ENCODE measurements at places on chromosomes 1 and 21.

DNA sequence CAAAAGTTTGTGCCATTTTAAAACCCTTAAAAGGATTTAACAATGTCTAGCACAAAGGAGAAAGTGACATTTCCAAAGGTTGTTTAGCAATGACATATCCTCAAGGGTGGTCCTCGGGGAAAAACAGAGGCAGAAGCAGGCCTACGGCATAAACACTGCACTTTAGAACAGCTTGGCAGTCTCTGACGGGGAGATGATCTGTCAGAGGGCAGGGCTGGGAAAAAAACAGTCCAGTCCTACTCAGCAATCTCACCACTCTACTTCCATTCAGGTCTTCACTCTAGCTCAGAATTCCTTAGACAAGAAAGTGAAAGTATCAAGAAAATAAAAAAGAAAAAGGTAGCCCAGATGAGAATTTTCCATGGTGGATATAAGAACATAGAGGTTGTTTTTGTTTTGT is 4.1 kb downstream of the CRYZ start:
- DNase-seq = peak; percentile 56

GRCh38 chr1:45669379-45669778 is 17.0 kb downstream of the GPBP1L1 start:
- DNase-seq = no peak

GRCh38 chr1:197618061-197618460 is 157.2 kb downstream of the DENND1B start:
- DNase-seq = no peak

- no peak for DNase-seq
Measured at GRCh38 chr1:21162740-21163464, 13.8 kb downstream of the EIF4G3 start.

- no peak for DNase-seq
Measured at GRCh38 chr1:43292216-43292615, 6.8 kb upstream of the C1orf210 start.

- DNase-seq = no peak
Measured at GRCh38 chr1:116762781-116763115, 8.5 kb downstream of the CD2 start.

DNA sequence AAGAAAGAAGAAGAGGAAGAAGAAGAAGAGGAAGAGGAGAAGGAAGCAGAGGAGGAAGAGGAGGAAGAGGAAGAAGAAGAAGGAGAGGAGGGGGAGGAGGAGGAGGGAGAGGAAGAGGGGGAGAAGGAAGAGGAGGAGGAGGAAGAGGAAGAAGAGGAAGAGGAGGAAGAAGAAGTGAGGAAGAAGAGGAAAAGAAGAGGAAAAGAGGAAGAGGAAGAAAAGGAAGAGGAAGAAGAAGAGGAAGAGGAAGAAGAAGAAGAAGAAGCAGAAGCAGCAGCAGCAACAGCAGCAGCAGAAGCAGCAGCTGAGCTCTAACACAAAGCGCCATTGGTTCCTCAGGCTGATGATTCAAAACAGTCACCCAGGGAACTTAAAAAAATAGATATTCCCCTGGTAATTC is 34.0 kb downstream of the DNAI4 start:
- DNase-seq = no peak

DNA sequence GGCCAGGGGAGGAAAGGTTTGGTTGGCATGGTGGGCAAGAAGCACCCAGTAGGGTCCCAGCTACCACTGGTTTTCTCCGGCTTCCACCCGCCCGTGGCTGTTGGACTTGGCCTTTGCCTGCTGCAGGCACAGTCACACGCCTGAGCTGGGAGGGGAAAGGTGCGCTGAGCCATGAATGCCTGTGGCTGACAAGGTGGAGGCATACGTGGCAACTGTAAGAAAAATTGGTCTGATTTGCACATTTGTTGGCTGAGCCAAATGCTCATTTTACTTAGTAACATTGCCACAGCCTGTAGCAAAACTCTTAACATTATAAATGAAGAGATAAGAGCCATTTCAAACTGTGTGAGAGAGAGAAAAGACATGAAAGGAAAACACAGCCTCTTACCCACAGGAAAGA is 191.6 kb downstream of the PTPRC start:
- no peak for DNase-seq

GRCh38 chr1:156149374-156150332 is 3.7 kb upstream of the SEMA4A start:
- DNase-seq = peak; percentile 70

DNA sequence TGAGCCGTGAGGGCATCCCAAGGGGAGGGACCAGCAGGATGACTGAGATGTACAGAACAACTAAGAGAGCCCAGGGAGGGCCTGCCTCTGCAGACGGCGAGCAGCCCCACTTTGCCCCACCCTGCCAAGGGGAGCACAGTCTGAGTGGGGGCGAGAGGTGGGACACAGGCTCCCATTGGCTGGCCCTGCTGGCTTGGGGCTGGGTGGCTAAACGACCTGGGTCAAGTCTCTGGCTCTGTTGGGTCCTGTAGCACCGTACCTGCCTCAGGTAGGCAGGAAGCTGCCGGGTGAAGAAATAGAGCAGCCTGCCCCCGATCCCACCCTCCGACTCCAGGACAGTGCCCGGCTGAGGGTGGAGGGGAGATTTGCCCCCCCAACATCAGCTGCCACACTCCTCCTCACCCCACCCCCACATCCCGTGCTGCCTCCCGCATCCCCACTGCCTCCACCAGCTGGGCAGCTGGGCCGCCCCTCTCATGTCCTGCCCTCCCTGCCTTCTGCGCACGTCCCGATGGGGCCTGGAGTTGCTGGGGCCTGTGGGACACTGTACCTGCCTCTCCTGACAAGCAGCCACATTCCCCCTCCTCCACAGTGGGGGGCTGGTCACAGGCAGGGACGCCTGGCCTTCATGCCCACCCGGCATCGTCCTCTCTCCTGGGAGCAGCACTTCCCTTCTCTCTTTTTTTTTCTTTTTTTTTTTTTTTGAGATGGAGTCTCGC is 12.6 kb upstream of the PLEKHG5 start:
- no peak for DNase-seq

DNA sequence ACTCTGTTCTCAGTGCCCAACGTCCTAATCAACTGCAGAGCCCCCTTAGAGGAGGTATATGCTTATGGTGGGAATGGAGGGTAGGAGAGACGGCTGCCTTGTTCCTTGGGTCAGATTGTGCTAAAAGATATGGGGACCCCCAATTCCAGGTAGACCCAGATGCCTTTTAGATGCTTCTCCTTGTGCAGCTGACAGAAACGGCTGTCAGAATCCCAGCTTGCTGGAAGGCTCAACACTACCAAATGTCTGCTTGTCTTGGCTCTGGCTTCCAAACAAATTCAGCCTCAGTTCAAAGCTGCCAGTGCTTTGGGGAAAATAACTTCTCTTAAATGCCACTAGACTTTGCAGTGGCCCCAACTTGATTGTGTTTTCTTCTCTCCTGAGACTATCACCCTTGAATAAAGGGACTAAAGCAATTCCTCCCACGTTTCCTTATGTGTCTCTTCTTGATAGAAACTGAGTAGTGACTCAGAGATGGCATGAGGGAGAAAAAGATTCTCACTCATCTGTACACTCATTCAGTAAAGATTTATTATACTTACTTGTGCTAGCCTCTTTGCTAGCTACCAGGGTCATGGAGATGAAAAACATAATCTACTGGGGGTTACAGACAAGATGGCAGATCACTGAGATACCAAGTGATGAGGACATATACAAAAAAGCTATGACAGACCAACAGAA is 3.4 kb upstream of the RNF19B start:
- no peak for DNase-seq

DNA sequence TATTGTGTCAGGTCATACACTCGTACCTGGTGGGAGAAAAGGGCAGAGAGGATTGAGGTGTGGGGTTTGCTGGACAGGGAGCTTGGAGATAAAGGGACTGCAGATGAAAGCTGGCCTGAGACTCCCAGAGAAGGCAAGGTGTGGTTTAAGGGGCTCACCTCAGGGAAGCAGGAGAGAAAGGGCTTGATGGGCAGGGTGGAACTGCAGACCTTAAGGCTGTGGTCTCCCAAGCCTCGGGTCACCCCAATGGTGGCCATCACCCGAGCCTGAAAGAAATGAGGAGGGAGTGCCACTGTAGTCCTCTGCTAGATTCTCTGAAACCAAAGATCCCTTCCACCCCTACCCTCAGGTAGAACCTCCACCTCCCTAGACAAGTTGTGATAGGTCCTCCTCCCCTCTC is 3.7 kb upstream of the RHOC start:
- no peak for DNase-seq

DNA sequence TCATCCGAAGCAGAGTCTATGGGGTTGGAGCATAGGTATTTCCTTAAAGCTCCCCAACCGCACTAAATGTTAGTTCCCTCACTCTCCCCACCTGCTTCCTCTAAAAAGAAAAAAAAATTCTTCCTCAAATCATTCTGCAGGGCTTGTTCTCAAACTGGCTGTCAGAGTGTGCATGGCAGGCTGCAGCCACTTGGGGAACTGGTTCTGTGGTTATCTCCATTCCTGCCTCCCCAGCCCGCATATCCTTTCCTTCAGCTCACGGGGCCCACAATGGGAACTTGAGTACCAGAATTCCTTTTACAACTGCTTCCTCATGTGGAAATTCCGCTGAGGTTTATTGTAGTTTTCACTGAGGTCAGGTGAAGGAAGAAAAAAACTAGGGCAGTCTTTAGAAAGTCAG is 159.2 kb downstream of the PIGK start:
- DNase-seq = no peak

DNA sequence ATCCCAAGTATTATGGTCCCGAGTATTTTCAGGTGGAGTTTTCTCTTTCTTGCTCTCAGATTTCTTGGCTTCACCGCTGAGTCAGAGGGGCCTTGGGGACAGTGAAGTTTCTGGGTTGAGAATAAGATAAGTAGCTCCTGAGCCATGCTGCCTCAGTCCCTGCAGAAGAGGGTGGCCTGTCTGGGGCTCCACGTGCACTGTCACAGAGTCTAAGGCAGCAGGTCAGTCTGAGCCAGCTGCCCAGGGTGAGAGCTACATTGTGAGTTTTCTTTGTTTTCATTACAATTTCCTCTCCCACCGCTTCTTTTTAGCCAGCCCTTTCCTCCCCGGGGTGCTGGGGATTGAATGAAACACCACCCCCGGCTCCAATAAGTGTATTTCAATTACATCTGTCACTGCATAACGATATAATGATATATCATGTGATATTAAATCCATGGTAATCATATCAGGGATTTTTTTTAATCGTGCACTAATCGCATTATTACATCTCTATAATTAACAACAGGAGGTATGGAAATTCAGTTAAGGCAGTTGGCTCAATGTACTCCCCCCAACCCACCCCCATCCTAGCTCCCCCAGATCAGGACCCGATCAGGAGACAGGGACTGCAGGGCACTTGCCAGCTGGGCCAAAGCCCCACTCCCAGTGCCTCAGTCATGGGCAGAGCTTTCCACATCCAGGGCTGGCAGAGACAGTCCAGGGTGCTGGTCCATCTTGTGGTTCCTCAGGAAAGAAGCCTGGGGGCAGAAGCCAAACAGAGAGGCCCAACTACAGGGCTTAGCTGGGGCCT is 43.7 kb downstream of the DMAP1 start:
- DNase-seq = no peak

DNA sequence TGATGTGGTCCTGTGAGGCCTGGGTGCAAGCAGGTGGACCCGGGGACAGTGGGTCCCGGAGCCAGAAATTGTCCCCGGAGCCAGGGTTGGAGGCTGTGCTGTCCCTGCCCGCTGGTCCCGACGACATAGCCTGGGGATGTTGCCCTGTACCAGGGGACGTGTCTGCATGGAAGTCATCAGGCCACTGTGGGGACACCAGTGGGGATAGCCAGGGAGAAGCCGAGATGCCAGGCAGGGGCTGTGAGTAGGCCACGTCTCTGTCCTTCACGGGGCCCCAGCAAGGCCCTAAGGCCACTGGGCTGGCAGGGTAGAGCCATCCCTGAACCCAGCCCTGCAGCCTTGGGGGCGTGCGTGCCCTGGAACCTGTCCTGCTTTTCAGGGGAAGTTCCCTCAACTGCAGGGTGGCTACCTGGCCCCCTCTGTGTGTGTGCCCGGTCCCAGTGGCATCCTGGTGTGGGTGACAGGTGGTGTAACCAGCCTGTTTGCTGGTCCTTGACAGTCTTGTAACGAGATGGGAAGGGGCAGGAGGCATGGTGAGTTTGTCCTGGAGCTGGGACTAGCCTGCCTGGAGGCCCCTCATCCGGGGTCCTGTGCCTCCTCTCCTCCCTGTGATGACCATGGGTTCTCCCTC is 73.2 kb downstream of the OBSCN start:
- no peak for DNase-seq

DNA sequence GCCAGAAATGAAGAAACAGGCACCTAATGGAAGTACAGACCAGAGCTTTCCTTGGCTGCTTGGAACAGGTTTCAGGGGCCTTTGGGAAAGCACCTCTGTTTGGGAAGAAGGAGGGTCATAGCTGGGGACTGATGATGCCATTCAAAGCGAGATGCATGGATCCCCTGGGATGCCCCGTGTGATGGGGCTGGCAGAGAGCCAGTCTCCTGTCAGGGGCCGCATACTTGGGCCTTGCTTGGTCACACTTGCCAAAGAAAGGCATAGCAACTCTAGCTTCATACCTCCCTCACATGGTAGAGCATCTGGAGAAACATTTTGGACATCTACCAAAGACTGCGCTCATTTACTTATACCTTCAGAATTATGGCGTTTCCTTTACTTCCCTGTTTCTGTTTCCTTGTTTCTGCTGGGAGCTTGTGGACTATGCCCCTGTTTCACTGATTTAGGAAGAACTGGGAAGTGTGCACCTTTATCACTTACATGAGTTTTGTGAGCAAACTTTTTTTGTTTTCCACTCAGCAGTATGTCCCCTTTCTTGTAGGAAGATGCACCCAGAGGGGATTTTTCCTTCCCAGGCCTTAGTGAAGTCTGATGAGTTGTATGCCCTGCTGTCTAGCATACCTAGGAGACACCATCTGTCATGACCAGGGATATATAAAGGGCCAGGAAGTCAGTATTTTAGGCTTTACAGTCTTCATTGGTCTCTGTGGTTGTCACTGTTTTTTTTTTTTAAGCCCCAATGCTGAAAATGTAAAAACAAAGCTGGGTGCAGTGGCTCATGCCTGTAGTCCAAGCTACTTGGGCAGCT is 19.8 kb upstream of the ST3GAL3 start:
- no peak for DNase-seq

Measured in mesenchymal stem cell (in vitro differentiated cells and primary cell).